SW 1271 (cell line): ENCODE measurements at places on chromosomes 5 and 9.

GRCh38 chr5:107665036-107665570 lies 5.6 kb downstream of the EFNA5 start:
- DNase-seq, result no peak

DNA sequence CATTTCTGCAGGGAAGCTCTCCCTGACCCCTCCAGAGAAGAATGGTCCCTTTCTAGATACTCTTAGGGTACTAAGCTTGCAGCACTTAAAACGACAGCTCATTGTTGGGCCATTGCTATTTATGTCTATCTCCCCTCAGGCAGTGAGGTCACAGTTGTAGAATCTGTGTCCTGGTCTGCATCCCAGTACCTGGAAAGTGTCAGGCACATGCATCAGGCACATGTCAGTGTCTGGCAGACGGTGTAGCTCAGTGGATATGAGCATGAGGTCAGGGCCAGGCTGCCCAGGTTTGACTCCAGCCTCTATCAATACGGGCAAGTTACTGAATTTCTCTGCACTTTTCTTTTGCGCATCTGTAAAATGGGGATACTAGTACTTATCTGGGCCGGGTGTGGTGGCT lies 22.2 kb upstream of the EEIG1 start:
- no peak for DNase-seq

DNA sequence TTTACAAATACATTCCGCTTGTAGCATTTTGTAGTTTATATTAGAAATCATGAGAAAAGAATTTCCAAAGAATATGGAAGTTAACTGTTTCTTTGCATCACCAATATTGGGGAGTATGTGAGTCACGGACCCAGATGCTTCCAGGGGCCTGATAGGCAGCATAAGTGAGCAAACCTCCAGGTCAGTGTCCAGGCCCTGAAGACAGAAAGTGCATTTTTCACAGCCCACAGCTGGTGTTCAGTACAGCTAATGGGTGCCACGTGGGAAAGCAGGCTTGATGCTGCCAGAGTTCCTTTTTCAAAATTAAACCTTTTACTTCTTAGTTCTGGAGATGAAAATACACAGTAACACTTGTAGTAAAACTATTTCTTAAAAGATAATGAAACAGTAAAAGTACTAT lies 454.4 kb upstream of the ACTBL2 start:
- no peak for DNase-seq

GRCh38 chr5:172453986-172454357 lies 353 bp downstream of the SH3PXD2B start:
- no peak for DNase-seq

- DNase-seq, result no peak
Measured at GRCh38 chr5:54834121-54834842, 151.1 kb downstream of the ESM1 start.

- no peak for DNase-seq
Measured at GRCh38 chr5:35960328-35960727, 21.9 kb upstream of the CAPSL start.

DNA sequence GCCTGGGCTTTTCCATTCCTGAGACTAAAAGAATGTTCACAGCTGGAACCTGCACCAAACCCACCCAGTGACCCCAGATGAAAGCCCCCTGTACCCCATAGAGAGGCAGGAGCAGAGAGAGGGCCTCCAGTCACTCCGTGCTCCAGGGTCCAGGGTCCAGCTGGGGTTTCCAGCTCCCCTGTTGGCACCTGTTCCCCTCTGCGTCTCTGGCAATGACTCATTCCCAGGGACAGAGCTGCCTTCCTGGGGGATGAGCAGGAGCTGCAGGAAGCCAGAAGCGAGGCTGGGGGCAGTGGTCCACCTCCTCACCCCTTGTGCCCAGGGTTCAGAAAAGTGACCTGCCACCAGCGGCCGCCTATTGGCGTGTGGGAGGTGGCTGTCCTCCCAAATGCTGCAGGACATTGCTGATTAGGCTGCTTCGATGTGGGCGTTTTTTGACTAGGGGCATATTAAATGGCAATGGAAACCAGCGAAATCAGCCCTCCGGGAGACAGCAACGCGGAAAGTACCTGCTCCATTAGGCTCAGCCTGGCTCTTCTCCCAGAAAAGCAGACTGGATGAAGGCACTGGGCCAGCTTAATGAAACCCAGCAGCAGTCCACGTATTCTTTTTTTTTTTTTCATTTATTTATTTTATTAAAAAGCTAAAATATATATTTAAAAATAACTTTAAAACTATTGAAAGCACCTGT lies 97.4 kb downstream of the DAP start:
- DNase-seq, result no peak

DNA sequence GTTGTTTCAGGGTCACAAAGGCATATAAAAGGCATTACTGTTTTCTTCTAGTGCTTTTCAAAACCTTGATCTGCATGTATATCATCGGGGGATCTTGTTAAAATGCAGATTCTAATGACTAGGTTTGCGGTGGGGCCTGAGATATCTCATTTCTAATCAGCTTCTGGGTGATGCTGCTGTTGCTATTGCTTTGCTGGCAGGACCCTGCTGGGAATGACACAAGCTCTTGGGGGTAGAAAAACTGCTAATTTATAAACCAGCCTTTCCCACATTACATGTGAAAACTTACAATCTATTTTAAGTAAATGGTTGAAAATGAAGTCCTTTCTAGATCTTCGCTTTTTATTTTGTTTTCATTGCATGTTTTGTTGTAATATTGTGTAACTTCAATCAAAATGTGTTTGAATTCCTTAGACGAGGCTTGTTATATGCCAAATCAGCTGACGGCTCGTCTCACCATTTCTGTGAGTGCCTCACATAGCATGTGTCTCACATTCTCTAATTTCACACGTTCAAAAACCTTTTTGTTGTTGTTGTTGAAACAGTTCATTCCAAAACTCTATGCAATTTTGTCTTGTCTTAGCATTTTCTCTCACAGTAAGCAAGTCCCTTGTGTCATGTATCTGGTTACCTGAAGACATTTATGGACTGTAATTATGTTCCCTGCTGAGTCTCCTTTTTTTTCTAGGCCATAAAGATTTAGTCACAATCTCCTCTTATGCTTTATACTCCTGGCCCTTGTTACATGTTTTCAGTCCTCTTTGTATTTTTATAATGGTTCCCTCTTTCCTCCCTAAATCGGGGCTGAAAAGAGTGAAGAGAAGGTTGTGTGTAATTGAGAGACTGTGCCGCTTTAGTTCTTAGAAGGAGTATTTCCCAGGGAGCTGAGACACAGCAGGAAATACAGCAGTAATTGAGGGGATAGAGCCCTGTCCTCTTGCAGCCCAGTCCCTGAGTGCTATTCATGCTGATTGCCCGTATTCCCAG lies 521.0 kb upstream of the SEMA6A start:
- no peak for DNase-seq
